ENCODE measurements at places on chromosomes 3 and 15. TPM values are rescaled to one million over a fixed set of nuclear protein-coding genes. Genes with fewer than 3 reads are reported as not detected.

Gene FGF12
- 19.5 TPM for total RNA-seq

Gene CKMT1B
- total RNA-seq, result 0.42 TPM

Gene SLC38A3
- total RNA-seq, result not detected

Gene ADGRG7
- not detected for total RNA-seq

Gene GRAMD1C
- not detected for total RNA-seq

Gene SEMA7A
- 1.4 TPM for total RNA-seq

Gene SV2B
- total RNA-seq, result 3.0 TPM

Gene RNF123
- total RNA-seq, result 31.8 TPM

Gene GSK3B
- 35.4 TPM for total RNA-seq

Gene PTPRG
- 51.9 TPM for total RNA-seq
